HCT116 (cell line): ENCODE measurements at places on chromosomes 13 and 19.

DNA sequence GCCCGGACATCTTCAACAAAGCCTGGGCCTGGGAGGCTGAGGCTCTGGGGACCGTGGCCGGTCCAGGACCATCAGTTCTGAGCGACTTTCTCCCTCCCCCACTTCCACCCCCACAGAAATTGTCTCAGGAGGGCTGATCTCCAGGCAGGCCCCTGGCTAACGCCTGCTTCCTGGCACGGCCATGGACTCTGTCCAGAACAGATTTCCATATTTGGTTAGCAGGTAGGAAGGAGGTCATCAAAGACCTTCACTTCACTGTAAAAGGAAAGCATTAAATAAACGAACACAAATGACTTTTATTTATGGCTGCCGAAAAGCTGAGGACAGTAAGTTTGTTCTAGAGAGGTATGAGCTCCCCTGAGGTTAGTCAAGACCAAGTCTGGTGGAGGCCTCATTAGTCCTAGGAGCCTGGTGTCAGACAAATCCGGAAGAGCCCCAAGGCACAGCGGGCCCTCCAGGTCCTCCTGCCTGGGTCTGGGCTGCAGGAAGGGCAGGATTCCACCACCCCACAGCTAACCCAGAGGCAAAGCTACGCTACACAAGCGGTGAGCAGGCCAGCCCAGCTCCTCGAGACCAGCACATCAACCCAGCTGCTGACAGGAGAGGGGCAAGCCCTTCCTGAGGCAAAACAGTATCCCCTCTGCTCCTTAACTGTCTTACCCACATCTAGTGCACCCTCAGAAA lies 4.6 kb upstream of the PLPP2 start:
- no peak for DNase-seq

- DNase-seq = no peak
Observed at GRCh38 chr13:37954191-37954590, 84.6 kb upstream of the TRPC4 start.

GRCh38 chr19:38263689-38264485 lies 486 bp upstream of the SPINT2 start:
- peak; percentile 83 for DNase-seq

- no peak for DNase-seq
Observed at GRCh38 chr19:35868172-35868822, at the start of gene APLP1. Gene APLP1, plus strand, starts transcription at chr19:35868574. Its CDS starts 63 bp downstream, at chr19:35868637.

- no peak for DNase-seq
Observed at GRCh38 chr13:106755542-106755941, 187.6 kb upstream of the ARGLU1 start.

DNA sequence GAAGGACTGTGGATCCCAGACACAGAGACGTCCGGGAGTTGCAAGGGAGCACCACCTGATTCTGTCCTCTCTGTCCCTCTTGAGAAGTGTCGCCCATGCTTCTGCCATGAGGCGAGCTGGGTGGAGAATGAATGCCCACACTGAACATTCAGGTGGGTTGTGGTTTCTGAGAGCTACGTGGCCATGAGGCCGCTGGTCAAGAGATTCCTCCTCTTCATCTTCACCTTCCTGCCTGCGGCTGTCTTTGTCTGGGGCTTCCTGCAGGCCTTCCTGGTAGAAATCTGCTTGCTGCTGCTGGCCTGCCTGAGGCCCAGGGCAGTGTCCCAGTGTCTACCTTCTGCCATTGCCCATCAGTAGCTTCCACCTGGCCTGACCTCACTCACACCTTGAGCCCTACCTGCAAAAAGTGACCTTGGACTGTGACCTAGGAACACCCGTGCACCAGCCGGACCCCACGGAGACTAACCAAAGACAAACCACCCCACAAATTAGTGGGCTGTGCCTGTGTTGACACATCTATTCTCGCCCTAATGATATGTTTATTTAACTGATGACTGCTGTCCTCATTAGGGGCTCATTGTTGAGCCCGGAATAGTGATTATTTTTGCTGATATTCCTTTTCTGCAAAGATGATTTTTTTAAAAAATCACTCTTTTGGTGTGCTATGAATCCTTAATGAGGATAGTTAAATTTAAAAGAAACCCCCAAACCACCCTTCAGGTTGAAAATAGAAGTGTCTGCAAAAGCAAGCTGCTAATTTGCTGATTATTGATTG lies 38.7 kb upstream of the ZNF536 start:
- DNase-seq = no peak

- DNase-seq = no peak
Observed at GRCh38 chr19:16266586-16266942, 58.1 kb upstream of the KLF2 start.
